ENCODE measurements at places on chromosomes 6 and 20.

DNA sequence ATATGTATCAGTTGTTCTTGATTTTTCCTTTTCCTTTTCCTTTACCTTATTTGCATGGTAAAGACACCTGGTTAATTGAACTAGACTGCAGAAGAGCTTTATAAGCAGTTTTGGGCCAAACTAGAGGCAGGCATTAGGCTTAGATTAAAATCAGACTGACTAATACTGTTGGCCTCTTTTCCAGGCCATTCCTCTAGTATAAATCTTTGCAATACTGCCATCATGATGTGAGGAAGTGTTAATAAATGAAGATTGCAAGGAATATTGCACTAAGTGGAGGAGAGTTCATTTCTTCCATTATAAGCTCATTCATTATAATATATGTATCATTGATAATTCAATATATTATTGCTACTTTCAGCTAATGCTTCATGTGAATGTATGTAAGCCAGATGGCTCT is 163.8 kb downstream of the MMUT start:
- no peak for DNase-seq

- DNase-seq = no peak
Observed at GRCh38 chr6:156659822-156660198, 117.4 kb upstream of the ARID1B start.

DNA sequence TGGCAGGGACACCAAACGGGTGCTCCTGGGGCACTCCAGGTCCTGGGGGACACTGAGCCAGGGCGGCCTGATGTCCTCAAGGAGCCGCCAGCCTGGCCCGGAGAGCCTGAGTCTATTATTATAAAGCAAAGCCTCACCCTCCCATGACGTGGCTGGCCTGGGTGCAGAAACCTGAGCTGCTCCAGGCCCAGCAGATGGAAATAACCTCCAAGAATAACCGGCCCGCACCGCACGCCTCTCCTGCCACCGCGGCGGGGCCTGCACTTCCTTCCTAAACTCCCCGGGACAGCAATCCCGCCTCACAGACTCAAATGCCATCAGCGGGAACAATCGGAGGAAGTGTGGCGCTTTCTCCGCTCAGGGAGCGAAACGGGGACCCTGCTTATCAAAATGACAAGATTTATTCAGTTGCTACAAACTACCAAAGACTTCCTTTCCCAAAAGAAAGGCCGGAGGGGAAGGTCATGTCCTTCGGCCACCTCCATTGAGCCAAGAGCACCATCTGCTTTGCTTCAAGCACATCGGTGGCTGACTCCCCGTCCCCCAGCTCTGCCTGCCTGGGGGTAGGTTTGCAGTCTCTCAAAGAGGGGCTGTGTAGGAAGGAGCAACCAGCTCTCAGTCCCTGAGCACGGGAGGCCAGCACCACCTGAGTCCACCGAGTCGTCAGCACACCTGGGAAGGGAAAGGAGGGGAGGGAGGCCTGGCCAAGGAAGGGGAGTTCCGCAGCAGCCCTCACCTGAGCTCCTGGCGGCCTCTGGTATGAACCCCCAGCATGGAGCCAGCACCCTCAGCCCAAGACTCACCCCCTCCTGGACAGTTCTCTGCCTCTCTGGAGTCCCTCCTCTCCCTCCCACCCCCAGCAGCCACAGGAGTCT is 78.6 kb upstream of the QKI start:
- no peak for DNase-seq

DNA sequence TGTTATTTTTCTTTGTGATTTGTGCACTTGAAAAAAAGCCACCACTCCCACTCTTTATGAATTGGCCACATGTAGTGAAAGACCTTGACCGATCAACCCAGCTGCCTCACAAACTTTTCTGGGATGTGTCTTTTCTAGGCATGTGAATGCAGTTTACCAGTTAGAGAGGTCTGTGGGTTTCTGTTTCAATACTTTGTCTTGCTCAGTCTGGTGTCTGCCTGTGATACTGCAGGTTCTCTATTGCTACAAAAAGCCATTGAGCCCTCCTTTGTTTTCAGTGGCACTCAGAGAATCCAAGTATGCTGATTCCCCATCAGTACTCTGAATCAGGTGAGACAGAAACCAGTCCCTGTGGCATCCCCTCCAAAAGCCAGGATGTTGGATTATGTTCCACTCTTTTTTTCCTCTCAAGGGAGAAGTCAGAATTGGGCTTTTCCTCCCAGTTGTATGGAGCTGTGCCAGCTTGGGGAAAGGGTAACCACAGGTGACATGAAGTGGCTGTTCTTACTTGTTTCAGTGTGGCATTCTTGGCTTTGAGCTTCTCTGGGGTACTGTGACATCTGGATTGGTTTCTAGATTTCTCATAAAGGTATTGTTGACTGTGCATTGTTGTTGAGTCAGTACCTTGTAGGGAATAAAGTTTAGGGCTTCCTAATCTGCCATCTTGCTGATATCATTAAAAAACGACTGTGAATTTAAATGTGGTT is 26.3 kb upstream of the ZFP64 start:
- DNase-seq = no peak

DNA sequence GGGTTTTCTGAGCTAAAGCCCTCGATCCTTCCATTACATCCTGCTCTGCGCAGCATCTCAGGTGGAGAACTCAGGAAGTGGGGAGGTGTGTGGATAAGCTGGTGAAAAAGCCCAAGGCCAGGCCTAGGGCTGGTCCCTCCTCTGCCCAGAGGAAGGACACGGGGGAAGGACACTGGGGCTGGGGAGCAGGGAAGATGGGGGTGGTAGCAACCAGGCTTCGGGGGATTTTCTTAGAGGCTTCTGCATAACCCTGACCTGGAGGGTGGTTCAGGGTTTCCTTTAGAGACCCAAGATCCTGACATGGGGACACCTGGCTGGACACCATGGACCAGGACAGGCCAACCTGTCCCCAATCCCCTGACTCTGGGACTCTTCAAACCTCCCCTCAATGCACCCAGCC is 37.9 kb downstream of the SUN5 start:
- peak; percentile 1 for DNase-seq

DNA sequence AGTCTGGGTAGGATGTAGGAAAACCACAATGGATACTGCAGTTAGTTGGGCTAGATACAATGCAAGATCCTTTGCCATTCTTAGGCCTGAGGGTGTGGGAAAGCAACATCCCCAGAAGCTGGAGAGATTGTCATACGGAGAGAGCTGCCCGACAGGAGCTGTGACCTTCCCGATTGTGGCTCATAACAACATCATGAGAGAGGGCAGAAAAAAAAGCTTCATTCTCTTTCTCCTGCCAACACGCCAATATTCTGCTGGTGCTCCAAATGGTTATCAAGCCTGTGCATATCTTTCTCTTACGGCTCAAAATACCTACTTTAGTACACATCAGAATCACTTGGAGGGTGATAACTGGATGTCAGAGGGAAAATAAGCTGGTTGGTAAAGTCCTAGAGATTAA is 81.1 kb downstream of the IBTK start:
- DNase-seq = no peak

DNA sequence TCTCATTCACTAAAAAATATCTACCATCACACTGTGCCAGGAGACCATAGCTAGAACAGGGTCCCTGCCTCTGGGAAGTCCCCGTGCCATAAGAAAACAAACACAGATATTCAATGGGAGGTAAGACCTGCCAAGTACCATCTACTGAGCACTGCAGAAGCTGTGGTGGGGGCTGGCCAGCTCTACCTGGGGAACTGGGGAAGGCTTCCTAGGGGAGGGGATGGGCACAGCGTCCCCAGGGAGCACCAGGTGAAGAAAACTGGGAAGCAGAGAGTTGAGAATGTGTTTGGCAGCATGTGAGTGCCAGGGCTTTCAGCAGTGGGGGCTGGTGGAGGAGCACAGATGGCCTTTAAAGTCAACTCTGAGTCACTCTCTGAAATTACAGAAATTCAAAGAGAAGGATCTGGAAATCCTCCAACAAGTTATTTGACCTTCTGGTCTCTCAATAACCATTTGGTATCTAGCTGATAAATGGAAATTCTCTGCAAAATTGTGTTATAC is 85.2 kb downstream of the SHLD1 start:
- DNase-seq = no peak

DNA sequence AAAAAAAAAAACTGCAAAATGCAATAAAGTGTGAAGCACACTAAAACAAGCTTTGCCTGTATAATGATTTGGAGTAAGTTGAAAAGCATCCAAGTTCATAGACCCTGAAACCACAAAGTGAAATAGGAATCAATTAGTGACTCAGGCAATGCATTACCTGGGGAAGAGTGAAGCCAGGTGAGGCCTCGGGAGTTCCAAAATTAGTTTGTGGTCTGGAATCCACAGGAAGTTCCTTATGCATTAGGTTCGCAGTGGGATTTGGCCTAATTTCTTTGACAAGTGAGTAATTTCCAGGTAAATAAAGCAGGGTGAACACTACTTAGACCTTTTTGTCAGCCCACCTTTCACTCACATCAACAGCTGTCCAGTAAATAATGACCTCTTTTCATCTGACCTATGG is 490.8 kb downstream of the CBLN4 start:
- DNase-seq = no peak

DNA sequence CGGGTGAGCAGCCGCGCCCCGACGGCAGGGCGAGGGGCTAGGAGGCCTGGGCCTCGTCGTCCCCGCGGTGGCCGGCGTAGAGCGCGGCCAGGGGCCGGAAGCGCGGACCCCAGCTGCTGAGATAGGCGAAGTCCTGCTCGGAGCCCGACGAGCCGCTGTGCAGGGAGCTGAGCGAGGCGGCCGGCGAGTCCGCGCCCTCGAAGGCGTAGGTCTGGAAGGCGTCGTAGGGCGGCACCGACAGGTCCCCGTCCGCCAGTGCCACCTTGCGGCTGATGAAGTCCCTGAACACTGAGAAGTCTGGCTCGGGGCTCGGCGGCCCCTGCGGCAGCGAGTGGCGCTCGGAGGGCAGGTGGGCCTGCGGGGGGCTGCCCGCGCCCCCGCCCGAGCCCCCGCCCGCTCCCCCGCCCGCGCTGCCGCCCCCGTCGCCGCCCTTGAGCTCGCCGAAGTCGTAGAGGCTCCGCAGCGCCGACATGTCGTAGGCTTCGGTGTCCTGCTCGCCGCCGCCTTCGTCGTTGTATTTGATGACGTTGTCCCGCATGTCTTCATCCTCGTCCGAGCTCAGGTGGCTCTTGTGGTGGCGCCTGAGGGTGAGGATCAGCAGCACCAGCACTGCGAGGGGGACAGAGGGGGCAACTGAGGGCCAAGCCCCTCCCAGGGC is 56.5 kb downstream of the CD40 start:
- peak; percentile 58 for DNase-seq

GRCh38 chr6:47034421-47034820 is 7.7 kb downstream of the ADGRF1 start:
- DNase-seq = no peak

- no peak for DNase-seq
Observed at GRCh38 chr20:17759449-17759848, 59.7 kb downstream of the BANF2 start.

DNA sequence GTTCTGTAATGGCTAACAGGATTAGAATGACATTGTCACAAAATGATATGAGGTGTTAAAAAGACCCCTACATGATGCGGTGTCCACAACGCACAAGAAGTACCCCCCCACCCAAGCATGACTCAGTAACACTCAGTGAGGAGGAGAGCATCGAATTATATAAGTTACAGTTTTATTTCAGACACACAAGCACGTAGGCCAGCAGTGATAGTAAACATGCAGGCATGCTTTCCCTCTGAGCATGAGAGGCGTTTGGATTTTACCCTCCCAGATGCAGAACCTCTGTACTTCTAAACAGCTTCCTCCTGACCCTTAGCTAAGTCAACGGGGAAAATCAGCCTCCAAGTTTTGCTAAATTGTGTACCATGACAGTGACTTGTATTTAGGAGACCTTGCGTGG is 23.9 kb downstream of the GNAS start:
- DNase-seq = no peak

GRCh38 chr20:17799575-17800227 is 99.9 kb downstream of the BANF2 start:
- no peak for DNase-seq

- DNase-seq = no peak
Observed at GRCh38 chr6:28980137-28980851, 24.8 kb downstream of the ZNF311 start.

DNA sequence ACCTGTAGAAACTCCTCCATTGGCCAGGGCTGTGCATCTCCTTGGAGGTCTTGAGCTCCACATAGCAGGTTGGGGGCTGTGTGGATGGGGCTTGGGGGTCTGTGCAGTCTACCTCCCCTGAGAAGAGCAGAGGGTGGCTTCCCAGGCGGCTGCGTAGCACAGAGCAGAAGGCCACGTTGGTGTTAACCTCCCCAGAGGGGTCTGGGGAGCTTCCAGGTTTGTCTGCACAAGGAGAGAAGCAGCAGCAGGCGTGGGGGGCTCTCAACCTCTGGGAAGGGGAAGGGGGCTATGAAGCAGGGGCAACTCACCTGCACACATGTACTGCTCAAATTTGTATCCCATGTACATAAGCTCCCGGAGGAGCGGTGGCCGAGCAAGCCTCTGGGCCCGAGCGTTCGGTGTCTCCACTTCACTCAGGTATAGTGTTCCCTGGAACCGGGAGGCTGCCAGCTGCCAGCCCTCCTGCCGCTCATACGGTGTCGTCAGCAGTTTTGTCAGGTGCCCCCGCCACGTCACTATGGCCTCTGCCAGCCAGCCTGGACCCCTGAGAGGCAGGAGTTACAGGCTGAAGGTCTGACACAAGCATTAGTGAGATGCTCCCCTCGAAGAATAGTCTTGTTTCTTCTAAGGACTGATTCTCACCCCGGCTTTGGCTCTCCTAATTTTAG is 1.2 kb downstream of the DXO start:
- DNase-seq = no peak

- no peak for DNase-seq
Observed at GRCh38 chr6:166589337-166589731, 2.9 kb upstream of the RAMACL start.

DNA sequence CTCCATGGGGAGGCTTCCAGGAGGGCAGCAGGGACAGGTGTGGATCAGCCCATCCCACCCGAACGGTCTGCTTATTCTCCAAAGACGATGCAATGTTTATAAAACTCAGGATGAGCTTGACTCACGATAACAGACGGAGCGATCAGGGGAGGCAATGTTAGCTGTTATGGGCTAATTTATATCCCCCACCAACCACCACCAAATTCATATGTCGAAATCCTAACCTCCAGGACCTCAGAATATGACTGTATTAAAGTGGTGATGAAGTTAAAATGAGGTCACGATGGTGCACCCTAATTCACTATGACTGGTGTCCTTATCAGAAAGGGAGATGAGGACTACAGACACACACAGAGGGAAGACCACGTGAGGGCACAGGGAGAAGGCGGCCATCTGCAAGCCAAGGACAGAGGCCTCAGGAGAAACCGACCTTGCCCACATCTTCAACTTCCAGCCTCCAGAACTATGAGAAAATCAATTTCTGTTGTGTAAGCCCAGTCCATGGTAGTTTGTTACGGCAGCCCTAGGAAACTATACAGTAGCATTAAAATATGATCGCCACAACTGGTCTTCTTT is 7.0 kb downstream of the ADTRP start:
- DNase-seq = no peak

Measured in activated CD4-positive, alpha-beta T cell treated with anti-CD3 and anti-CD28 coated beads for 1 hour (primary cell).